Activated naive CD4-positive, alpha-beta T cell (primary cell): ENCODE measurements at places on chromosomes 12 and 14.

- DNase-seq: no peak
Measured at GRCh38 chr12:6390084-6390799, 6.3 kb downstream of the LTBR start.

DNA sequence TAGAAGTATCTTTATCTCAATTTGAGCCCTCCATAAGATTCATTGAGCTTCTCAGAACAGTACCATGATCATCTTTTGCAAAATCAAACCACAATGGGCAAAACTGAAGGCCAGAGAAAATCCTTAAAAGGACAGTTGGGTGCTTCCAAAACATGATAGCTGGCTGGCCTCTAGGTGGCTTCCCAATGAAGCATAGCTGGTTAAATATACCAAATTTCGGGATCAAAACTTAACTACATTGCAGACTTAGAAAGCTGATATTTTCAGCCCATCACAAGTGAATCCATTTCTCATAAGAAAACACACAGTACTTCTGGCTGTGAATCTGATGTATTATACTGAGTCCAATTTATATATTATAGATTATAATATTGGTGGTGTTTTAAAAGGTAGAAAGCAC lies 15.3 kb upstream of the PIK3C2G start:
- DNase-seq: no peak

DNA sequence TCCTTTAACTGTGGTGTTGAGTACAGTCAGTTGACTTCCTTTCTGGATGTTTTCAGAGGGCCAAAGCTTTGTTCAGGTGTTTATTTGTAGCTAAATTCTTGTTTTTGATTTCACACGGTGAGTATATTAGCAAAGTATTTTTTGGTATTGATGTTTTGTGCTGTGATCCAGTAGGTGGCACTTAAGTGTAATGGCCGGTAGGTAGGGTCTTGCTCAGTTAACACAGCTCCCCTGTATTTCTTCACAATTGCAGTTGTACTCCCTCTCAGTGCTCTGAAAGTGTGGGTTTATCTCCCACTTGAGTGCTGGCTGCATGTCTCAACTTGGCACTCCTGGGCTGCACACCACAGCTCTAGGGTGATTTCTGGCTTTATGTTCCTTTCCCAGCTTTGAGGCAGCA lies 339.5 kb downstream of the AEBP2 start:
- DNase-seq: no peak

- no peak for DNase-seq
Measured at GRCh38 chr12:45756666-45757065, 27.2 kb downstream of the ARID2 start.

DNA sequence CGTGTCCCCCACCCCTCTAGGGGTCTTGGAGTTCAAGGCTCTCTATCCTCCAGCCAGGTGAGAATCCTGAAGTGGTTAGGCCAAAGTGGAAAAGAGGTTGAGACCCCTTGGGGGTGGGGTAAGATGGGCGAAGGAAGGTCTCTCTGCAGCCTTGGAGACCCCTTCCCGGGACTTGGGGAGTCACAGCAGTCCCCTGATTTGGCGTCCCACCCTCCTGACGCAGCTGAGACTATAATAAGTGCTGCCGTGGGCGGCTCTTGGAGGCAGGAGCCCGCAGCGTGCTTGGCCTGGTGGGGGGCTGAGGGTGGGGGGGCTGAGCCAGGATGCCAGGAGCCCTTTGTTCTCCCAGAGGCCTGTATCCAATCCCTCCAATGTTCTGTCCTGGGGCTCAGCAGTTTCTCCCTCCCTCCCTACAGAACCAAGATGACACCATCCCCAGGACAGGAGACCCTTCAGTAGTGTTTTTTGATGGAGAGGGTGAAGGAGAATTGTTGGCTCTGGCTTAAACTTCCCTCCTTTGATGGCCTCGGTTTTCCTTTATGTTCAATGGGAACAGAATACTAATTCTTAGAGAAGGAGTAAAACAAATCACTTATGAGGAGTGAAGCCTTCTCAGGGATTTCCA lies 1.5 kb upstream of the AGAP2 start:
- DNase-seq: no peak

GRCh38 chr12:10212739-10213131 lies at the start of gene GABARAPL1:
GABARAPL1 (plus strand) TSS chr12:10212877; CDS start chr12:10213130, 253 bp downstream.
- DNase-seq: peak; percentile 44

DNA sequence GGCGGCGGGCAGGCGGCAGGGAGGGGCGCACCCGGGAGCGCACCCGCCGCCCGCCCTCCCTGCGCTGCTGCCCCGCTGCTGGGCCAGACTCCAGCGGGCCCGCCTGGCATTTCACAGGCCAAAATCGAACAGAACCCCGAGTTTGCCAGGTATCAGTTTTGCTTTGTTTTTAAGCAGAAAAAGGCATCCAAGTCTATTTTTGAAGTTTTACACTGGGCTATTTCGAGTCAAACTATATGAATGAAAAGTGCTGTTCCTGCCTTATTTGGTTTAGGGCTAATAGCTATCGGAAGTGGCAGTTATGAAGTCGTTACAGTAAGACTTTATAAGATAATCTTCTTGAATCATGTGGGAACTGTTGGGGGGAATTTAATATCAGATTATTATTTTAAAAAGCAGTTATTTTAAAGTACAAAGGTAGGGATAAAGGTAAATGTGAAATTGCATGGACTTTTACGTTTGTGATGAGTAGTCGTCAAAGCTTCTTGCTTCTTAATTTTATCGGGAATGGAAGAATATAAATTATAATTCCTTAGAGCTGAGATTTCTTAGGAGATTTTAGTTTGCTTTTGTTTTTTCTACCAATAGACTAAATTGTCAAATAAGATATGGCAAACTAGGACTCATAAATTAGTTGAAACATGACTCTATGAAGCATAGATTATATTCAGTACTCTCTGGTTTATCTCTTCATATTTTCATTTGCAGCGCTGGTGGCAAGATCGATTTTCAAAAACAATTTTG lies 1.1 kb downstream of the MSRB3 start:
- DNase-seq: no peak

DNA sequence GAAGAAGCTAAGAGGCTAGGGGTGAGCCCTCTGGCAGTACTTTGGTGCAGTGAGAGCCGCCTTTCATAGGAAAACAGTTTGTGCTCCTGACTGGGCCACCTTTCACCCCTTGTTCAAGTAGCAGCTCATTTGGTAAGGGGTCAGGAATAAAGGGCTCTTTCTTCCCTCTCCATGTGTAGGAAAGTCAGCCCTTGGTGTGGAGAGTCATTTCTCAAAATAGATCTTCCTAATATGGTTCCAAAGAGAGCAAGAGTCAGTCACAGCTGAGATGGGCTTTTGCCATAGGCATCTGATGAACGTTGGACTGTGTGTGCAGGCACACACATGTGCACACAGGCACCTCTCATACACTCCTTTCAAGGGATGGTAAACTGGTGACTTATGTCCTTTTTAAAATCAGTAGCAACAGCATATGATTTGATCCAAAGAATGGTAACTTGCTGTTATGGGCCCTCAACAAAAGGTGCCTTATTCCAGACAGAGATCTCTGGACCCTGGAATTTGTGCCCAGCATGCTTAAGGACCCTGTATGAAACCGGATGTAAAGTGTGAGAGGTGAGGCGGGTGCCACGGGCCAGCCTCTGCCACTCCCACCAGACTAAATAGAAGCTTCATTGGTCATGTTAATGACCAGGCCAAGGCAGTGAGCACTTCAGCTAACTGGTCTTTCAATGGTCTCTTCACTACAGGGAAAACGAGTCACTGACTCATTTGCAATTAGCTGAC lies 16.7 kb upstream of the RIC8B start:
- no peak for DNase-seq

GRCh38 chr12:13209436-13210235 lies 13.1 kb downstream of the EMP1 start:
- no peak for DNase-seq

DNA sequence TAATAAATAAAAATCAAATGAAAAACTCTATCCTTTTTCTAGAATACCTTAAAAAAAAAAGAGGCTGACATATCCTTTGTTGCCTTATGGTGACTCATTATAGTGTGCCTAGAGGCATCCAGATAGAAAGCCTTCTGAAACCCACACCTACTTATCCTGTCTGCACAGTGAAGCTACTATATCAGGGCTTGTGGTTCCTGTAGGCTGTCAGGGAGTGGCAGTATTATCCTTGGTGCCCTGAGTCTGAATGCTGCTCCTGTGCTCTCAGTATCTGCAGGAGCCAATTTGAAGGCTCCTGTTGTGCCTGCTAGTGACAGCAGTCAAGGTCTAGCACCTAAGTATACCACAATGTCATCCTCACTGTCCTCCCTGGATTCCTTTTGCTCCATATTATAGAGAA lies 168.4 kb upstream of the AVPR1A start:
- no peak for DNase-seq

- no peak for DNase-seq
Measured at GRCh38 chr14:94125659-94126418, 3.6 kb downstream of the IFI27L2 start.

DNA sequence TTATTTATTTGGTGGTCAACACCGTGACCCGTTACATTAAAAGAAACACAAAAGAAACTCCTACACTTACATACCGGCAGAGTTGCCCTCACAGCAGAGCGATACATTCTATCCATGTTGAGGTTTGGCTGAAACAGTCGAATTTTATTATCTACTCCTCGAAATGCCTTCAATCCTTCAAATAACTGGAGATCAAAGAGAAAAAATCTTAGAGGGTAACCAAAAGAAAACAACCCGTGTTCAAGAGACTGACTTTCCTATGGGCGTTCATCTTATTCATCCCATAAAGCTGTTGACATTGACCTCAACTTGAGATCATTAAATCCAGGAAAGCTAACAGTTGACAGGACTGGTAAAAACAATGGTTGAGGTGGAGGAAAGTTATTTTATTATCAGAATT lies 67.7 kb downstream of the BCAT1 start:
- DNase-seq: no peak

- no peak for DNase-seq
Measured at GRCh38 chr12:89243771-89244170, 108.5 kb downstream of the DUSP6 start.

GRCh38 chr12:116878567-116879508 lies 2.4 kb downstream of the HRK start:
- no peak for DNase-seq

DNA sequence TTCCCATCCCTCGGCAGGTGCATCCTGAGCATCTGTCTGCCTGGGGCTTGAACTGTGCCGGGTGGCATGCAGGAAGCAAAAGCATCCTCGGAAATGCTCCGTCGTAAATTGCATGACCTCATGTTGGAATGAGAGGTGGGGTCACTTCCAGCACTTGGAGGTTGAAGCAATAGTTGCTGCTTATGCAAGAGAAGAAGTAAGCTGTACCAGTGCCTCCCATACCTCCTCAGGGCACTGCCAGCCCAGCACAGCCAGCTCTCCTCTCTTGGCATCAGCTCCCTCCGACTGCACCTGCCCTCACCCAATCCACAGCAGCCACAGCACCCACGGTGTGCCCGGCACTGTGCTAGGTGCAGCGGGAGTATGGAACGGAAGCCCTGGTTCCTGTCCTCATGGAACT lies 11.5 kb downstream of the TEAD4 start:
- no peak for DNase-seq

DNA sequence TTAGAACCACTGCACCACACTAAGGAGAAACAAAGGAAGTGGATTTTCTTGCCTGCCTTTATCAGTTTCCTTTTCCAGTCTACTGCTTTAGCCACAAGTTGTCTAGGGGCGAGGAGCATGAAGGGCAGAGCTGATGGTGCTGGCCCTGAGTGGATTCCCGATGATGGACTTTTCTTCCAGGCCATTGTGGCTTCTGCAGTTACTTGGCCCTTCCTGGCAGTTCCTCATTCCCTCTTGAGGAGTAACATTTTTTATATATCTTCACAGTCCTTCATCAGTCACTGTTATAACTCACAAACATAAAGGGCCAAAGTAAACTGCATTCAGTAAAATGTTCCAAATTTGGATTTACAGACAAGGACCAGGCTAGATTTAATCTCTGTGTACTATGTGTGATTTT lies 61.2 kb upstream of the SRSF5 start:
- DNase-seq: no peak

DNA sequence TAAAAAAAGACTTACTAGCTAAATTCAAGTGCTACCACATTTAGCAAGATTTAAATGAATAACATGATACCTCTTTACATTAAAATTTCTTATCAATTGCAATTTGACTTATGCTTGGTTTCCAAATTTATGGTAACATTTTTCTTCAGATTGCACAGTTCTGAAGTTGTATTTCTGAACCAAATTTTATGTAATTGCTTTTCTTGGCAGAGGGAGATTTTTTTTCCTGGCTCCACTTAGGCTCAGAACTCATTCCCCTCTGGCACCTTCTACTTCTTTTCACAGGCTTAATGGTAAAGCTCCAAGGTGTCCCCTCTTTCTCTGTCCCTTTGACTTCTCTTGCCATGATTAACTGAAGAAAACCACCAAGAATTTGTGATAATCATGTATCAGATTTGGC lies 99.8 kb upstream of the TMTC1 start:
- no peak for DNase-seq

DNA sequence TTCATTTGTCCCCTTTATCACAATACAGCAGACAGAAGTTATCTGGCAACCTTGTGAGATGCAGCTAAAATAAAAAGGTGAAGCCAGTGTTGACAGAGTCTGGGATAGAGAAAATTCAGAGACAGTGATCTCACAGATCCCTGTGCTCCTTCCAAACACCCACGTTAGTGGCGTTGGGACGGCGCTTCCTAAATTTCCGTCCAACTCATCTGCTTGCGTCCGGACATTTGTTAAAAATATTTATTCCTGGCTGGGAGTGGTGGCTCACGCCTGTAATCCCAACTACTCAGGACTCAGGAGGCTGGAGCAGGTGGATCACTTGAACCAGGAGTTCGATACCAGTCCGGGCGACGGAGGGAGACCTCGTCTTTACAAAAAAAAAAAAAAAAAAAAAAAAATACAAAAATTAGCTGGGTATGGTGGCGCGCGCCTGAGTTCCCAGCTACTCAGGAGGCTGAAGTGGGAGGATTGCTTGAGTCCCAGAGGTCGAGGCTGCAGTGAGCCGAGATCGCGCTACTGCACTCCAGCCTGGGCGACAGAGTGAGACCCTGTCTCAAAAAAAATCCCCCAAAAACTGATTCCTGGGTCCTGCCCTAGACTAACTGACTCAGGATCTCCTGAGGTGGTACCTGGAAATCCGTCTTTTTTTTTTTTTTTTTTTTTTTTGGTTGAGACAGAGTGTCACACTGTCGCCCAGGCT lies 708 bp upstream of the TCTN1 start:
- no peak for DNase-seq

DNA sequence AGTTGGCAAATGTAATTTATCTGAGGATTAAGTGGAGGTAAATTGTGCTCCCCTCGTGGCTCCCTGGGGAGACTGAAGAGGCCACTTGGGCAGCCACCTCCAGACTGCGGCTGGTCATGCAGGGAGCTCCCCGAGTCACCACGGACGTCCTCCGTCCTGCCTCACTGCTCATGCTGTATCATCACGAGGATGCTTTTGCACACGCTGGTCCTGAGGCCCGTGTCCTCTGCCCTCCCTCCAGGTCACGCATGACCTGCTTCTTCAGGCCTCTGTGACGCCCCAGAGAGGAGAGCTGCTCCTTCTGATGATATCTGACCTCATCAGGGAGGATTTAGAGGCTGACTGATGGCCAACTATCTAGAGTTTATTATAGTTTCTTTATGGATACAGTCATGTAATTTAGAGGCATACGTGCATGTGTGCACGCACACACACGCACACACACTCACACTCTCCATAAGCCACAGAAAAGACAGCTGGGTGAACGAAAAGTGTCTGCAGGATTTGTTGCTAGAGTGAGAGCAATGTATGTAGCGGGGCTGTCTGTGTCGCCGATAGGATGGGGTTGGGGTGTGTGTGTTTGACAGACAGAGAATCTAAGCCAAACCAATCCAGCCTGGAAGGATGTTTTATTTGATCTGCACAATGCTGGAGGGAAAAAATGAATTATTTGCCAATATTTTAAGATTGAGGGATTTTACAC lies 160.0 kb downstream of the ADGRD1 start:
- no peak for DNase-seq

- no peak for DNase-seq
Measured at GRCh38 chr12:13175499-13175898, 21.0 kb upstream of the EMP1 start.

GRCh38 chr14:33940561-33941011 lies 10.3 kb downstream of the EGLN3 start:
- DNase-seq: no peak
